Liver (tissue), 10 donors: ENCODE measurements at places on chromosomes 1 and 21.
A peak's percentile ranks its signal among the peaks of the same experiment; 100 is the strongest.

DNA sequence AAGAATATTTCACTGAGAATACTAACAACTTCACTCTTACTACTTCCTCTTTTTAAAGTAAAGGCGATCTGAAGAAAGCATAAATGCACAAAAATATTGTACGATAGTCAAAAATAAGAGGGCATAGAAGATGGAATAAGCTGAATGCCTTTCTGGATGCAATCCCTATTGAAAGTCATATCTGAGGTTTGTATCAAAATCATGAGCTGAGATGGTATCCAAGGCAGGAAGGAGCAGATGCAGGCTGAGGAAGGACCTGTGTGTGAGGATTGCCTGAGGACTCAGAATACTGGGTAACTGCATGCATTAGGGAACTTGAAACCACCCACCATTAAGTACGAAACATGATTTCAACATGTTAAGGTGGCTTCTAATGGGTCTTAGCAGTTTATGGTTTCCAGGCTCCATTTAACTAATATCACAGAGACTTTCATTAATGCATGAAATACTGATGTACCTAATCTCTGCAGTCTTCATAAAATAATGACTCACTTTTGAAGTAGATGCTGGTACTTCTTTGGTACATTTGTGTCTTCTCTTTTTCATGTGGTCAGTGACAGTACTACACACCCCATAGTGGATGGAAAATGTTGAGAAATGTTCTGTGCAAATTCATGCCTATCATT, 29.6 kb upstream of the RGS1 start:
- no peak for DNase-seq

GRCh38 chr1:230864441-230864840, 3.9 kb downstream of the C1orf198 start:
- no peak for DNase-seq

DNA sequence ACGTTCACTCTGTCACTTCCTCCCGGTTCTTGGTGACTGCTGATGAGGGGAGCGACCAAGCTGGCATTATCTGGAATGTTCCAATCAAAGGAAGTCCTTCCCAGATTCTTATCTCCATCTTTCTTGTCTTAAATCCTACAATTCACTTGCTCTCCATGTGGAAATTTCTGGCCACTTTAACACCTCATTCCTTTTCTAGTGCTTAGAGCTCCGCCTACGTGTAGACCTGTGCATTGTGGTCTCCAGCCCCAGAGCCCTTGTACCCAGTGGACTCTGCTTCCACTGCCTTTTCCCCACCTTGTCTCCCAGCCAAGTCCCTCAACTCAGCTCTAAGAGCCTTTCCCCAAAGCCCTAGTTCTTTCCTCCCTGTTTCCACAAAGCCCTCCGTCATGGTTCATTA, 12.2 kb upstream of the KLHDC7A start:
- DNase-seq: no peak

- no peak for DNase-seq
Observed at GRCh38 chr1:54460861-54461387, 54.7 kb upstream of the SSBP3 start.

DNA sequence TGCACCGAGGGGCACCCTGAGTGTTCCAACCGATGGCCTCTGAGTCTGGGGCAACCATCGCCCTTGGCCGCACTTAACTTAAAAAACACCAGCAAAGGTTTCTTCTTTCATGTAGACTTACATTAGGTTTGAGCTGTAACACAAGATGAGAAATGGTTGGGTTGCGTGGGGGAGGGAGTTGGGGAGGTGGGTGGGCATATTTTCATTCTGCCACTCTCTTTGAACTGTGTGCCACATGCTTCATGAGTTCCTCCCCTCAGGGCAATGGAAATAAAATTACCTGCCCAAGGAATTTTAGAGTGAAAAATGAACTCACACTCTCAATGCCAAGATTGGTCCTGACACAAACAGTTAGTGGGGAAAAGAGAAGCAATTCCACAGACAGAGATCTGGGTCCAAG, 430.1 kb upstream of the USP24 start:
- no peak for DNase-seq

DNA sequence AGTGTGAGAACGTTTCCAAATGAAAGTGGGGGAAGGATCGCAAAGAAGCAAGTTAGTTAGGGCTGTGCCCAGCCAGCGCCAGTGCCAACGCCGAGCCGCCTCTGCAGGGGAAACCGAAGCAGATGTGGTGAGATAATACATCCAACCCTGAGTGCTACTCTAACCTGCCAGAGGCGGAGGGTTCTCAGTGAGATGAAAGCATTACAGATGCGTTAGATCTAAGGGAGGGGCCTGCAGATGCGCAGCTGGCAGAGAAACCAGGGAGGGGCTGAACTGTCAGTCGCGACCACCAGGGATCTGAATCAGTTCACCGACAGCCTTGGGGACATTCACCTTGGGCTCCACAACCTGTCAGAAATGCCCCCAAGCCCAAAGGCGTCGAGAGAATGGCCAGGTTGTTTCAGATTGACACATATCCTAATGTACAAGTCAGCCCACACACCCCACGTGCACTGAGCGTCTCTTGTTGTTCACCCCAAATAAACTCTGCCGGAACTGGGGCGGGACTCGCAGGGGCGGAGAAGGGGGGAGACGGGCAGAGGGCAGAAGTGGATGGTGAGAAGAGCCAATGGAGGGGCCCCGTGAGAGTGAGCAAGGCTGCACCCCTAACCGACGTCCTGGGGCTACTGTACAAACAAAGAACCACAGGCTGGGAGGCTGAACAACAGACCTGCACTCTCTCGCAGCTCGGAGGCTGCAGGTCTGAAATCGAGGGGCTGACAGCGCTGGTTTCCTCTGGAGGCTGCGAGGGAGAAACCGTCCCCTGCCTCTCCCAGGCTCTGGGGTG, 8.7 kb upstream of the UMODL1 start:
- DNase-seq: no peak

DNA sequence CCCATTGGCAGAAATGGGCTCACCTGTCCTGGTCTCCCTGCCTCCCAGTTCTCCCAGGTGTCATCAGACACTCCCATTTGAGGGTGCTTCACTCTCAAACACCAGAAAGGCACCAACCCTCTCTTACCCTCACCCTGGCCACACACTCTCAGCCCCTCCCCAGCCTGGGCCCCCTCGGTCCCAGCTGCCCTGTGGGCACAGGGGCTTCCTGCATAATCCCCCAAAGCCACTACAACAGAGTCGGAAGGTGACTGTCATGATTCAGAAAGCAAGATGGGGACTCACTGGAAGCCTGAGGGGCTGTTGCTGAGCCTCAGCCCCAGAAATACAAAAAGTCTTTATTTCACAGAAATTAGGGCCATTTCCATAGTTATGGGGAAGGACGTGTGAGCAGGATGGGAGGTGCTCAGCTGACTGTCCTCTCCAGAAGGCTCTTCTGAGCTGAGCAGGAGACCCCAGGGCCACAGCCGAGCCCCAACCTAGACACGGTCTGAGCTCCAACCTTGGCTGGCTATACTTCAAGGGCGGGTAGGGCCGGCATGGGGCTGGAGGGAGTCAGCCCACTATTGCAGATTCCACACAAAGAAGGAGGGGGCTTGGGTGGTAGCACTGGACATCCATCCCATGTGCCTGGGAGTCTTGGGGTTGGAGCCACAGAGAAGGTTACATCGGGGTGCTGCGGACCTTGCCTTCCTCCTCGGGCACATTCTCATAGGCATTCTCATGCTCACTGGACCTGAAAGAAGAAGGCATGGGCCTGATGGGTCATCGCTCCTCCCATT, 6.3 kb downstream of the PDZK1IP1 start:
- peak; percentile 39 for DNase-seq

DNA sequence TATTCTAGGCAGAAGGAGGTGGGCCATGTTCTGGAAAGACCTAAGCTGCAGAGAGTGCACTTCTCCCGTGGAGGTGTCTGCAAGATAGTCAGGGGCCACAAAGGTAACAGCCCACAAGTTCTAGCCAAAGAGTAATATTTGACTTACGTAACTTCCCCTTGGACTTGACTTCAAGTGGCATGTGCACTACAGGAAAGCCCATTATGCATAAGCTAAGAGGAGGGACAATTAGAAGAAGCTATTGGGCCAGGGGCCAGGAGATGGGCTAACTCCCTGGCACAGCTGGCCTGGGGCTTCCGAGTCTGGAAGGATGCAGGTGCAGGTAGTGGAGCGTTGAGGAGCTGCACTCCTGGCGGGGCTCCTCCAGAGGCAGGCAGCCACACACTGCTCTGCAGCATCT, 58.3 kb downstream of the ERG start:
- DNase-seq: no peak

DNA sequence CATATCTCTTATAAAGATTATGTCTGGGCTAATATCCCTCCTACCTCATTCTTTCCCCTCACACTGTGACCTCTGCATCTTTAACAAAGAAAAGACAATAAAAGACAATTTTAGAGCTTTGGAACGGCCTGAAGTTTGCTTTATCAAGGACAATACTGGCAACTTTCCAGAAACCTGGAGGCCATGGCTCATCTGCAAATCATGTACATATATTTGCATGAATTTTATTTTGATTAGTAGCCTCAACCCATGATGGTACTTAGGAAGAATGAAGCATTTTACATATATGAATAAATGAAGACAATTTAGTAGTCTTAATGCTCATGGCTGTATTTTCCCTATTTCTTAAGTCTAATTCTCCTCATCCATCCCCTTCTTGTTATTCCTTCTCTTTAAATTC, 612.2 kb upstream of the CXADR start:
- no peak for DNase-seq

- peak; percentile 5 for DNase-seq
Observed at GRCh38 chr1:109716570-109717090, 4.6 kb downstream of the GSTM5 start.
